ENCODE measurements at places on chromosomes 2 and 18.
A peak's percentile ranks its signal among the peaks of the same experiment; 100 is the strongest.

GRCh38 chr2:120346667-120347358 lies 877 bp downstream of the INHBB start:
- DNase-seq, result no peak

DNA sequence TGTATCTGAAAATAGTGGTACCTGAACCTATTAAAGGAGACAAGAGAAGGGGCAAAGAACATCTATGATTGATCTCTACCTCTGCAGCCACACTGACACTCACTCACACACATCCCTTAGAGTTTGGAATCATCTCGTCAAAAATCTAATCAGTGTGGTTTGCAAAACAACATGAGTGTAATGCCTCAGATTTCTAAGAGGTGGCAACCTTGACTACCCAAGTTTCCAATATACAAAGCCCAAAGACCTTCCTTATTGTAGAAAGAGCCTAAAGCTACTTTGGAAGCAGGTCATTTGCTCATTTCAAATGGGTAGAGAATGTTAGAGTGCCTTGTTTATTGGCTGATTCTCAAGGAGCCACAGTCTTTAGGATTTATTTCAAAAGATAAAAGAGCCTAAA lies 444.9 kb downstream of the ARHGAP15 start:
- no peak for DNase-seq

DNA sequence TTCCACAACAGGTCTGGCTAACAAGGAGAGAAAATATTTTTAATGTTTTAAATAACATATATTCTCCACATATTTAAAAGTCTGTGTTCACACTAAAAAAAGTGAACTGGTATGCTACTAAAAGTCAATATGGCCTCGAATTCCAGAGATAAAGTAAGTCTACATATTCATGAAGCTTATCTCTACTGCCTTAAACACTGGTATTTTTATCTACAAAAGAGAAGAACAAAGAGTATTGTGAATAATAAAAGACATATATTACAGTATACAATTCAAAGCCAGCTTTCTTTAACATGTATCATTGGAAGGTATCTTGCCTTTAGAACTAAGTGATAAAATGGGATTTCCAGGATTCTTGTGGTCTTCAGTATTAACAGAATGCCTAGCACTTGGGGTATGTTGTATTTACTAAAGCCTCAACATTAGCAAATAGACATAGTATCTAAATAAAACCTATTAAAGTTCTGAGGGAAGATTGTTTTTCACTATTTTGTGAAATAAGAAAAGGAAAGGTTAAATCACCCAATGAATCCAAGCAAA lies 302.8 kb upstream of the CCDC68 start:
- no peak for DNase-seq

DNA sequence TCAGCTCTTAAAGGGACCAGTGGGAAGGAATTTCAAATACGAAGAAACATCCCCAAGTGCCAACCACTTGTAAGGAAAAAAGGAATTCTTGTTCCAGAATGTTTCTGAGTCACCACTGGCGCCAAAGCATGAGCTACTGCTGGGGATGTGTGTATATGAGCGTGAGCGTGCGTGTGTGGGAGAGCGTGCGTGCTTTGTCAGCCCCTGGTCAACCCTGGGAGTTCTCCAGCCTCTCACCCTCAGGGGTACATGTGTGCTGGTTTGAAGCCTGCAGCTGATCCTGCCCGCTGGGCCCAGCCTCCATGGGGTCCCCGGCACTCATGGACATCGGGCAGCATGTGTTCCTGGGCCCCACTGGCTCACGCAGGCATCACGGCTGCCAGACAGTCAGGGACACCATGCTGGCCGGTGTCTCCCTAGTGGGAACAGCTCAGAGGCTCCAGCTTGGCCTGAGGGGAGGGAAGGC lies 17.1 kb downstream of the HS6ST1 start:
- DNase-seq, result no peak

DNA sequence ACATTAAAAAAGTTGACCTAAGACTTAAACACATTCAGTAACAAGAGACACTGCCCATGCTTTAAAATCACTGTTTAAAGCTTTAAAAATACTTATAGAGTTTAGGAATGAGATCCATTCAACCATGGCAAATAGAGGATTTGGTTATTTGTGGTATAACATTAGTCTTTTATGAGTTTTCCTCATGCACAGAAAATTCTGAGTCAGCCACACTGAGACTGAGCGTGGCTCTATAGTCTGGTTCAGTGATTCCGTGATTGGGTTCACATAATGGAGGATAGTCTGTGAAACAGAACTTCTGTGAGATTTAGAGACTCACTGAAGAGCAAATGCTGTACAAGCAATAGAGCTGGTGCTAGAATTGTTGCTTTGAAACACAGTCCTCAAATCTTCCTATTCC lies 1502.4 kb upstream of the PIK3C3 start:
- DNase-seq, result no peak

- DNase-seq, result no peak
These were observed 54.7 kb downstream of the EML4 start for GRCh38 chr2:42223855-42224268.

GRCh38 chr2:127594116-127594591 lies 51.8 kb upstream of the GPR17 start:
- no peak for DNase-seq

DNA sequence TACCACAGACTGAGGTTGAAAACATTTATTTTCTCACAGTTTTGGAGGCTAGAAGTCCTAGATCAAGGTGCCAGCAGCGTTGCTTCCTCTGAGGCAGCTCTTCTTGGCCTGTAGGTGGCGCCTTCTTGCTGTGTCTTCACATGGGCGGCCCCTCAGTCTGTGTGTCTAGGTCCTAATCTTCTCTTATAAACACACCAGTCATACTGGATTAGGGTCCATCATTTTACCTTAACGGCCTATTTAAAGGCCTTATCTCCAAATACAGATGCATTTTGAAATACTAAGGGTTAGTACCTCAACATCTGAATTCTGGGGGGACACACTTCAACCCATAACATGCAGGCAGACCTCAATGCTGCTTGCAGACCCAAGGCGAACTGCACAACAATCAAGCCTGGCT lies 4.4 kb upstream of the RMC1 start:
- DNase-seq, result peak; percentile 82

DNA sequence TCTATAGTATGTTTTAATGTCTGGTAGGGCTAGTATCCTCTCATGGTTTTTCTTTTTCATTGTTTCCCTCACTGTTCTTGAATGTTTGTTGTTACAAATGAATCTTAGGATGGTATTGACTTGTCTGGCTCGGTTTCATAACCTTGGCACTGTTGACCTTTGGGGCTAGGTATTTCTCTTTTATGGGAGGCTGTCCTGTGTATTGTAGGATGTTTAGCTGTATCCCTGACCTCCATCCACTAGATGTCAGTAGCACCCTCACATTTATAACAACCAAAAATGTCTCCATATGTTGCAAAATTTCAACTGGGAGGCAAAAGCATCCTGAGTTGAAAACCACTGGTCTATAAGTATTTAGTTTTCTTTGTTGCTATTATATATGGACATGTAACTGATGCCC lies 7.0 kb upstream of the AOX1 start:
- peak; percentile 19 for DNase-seq

- DNase-seq, result no peak
These were observed 41.4 kb downstream of the HS1BP3 start for GRCh38 chr2:20609349-20609994.

- no peak for DNase-seq
These were observed 66.3 kb downstream of the NYAP2 start for GRCh38 chr2:225465827-225466226.

DNA sequence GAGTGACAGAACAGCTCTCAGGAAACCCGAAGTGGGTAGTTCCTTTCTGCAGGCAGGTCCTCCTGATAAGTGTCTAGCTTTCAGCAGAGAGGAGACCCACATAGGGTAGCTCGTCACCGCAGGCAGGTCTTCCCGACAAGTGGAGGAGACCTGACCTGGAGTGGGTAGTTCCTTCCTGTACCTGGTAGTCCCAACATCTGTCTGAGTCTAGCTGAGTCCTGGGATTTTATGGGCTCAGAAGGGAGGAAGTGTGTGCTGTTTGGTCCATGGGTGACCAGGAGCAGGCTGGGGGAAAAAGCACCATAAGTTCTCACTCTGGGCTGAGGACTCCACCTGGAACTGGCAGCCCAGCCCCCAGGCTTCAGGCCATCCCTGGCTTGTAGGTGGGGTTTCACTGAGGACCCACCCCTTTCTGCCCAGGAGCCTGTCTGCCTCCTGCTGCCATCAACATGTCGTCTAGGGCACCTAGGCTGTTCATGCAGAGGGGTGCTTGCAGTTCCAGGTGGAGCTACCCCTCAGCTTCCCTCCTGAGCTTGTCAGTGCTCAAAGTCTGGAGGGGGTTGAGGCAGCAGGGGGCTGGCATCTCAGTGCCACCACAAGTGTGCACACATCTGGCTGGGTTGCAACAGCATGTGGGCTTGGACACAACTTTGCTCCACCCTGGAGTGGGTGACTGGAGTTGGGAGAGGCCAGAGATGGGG lies 9.4 kb downstream of the DYSF start:
- DNase-seq, result no peak

GRCh38 chr2:36409935-36410334 lies 54.4 kb downstream of the CRIM1 start:
- no peak for DNase-seq

GRCh38 chr2:119065146-119065545 lies 93.4 kb downstream of the C1QL2 start:
- no peak for DNase-seq

GRCh38 chr2:38532366-38532765 lies 70.4 kb downstream of the HNRNPLL start:
- DNase-seq, result no peak

- DNase-seq, result no peak
These were observed 19.9 kb downstream of the SH2D6 start for GRCh38 chr2:85438201-85439024.

DNA sequence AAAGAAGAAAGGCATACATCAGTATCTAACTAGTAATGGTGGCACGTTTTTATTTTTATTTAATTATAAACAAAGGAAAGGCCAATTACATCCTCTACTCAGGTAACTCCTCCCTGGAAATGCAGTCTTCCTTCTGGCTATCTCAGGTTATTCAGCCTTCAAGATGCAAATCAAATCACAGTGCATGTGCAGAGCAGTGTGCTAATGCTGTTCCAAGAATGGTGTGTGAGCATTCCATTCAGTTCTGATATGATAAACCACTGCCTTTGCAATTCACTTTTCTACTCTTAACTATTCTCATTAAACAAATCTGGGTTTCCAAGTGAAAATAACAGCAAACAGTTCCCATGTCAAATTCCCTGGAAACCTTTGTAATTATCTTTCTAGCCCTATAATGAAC lies 38.4 kb downstream of the SEPTIN10 start:
- no peak for DNase-seq

GRCh38 chr2:219592736-219593135 lies 4.9 kb upstream of the STK11IP start:
- no peak for DNase-seq

- no peak for DNase-seq
These were observed 51.4 kb upstream of the TMEM87B start for GRCh38 chr2:112003576-112004252.

GRCh38 chr2:101150306-101151145 lies 656 bp downstream of the TBC1D8 start:
- no peak for DNase-seq

GRCh38 chr2:65701191-65701590 lies 268.8 kb upstream of the SPRED2 start:
- DNase-seq, result no peak

DNA sequence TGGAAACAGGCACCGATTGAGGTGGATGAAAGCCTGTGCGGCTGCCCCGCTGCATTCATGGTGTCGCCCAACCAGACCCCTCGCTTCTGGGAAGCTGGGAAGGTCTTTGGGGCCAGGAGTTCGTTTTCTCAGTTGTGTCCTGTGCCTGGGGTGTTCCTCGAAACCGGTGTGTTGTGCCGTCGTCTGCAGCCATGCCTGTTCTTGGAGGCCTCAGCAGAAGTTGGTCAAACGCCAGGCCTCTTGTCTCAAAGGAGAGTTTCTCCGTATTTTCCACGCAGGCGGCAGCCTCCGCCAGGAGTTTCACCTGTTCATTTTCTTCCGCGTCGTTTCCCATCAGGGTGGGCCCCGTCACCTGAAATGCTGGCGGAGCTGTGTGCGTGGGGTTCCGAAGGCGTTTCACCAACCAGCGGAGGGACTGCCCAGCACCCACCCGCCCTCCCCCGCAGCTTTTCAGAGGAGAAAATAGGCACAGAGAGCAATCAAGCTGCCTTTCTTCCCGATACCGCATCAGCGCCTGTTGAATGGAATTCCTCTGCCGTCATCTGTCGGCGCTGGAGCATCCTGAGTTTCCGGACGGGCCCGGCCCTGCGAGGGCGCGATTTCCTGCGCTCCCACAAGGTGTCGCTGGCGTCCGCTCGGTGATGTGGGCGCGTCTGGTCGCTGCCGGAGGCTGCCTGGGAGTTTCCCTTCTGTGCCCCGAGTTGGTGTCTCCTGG lies 17.0 kb upstream of the NFATC1 start:
- DNase-seq, result peak; percentile 85

GRCh38 chr2:144227427-144228105 lies 292.4 kb downstream of the ZEB2 start:
- no peak for DNase-seq

DNA sequence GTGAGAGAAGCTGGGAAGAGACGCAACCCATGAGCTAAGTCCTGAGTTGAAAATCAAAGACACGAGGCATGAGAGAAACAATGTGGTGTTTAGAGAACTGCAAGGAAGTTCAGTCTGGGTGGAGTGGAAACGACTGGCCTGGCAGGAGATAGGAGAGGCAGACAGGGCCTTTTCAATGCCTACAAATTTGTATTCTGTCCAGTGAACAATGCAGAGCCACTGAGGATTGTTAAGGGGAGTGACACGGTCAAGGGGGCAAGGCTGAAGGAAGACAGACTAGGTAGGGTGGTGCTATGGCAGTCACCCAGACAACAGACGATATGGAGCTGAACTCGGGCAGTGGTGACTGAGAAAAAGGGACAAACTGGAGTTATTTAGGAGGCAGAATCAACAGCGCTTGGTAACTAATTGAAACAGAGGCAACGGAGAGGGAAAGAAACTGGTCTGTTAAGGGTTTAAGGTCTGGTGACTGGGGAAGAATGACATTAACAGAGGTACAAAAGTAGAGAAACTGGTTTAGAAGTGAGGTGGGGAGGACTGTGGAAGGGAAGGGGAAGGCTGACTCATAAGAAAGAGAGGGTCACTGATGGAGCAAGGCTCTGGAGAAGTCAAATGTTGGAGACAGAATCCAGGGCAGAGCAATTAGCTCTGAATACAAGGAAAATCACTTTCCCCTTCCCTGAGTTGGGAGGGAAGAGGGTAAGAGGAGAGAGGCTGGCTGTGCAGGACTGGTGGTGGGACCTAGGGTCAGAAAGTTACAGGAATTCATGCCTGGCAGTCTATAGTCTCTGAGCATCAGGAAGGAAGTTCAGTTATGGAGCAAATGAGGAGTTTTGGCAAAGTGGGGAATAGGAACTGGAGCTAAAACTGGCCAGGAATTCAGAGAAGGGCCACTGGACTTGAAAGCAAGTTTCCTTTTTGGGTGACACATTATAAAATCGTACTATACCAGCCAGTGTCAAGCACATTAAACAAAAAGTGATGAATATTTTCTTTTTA lies 63.4 kb upstream of the CHRNA1 start:
- no peak for DNase-seq

GRCh38 chr18:12066910-12067511 lies 26.6 kb upstream of the ANKRD62 start:
- no peak for DNase-seq
